NCI-H226 (cell line): ENCODE measurements at places on chromosomes 4 and X.
A peak's percentile ranks its signal among the peaks of the same experiment; 100 is the strongest.

DNA sequence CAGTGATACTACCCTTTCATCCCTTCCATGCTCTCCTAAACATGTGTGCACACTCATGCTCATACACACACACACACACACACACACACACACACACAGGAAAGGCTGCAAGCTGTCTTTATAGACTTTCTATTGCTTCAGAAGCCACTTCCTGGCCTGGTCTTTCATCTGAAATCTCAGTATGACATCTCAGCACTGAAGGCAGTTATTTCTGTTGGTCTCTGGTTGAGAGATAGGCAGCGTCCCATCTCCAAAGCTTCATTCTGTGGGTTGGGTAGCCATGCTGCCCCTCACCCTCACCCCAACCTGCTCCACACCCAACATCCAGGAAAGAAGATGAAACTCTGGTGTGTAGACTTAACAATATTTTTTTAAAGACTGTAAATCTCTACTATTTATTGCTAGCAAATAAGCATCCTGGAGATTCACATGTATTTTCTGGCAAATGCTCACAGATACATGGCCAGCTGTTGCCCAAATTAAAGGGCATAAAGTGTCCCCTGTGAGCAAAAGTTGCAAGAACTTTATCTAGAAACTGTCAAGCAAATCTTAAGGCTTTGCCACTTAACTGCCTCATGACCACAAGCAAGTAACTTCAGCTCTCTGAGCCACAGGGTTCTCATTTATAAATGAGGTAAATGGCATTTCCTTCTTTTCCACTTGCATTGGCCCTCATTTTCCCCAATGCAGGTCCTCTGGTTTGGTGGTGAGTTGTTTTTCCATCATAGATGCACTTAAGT, 189.8 kb upstream of the AFF2 start:
- no peak for DNase-seq

- peak; percentile 31 for DNase-seq
Measured at GRCh38 chrX:134244043-134244442, 7.1 kb downstream of the CCDC160 start.

- DNase-seq, result no peak
Measured at GRCh38 chrX:13473442-13474163, 95.8 kb upstream of the EGFL6 start.

- DNase-seq, result no peak
Measured at GRCh38 chr4:2762048-2762447, 5.9 kb upstream of the TNIP2 start.

DNA sequence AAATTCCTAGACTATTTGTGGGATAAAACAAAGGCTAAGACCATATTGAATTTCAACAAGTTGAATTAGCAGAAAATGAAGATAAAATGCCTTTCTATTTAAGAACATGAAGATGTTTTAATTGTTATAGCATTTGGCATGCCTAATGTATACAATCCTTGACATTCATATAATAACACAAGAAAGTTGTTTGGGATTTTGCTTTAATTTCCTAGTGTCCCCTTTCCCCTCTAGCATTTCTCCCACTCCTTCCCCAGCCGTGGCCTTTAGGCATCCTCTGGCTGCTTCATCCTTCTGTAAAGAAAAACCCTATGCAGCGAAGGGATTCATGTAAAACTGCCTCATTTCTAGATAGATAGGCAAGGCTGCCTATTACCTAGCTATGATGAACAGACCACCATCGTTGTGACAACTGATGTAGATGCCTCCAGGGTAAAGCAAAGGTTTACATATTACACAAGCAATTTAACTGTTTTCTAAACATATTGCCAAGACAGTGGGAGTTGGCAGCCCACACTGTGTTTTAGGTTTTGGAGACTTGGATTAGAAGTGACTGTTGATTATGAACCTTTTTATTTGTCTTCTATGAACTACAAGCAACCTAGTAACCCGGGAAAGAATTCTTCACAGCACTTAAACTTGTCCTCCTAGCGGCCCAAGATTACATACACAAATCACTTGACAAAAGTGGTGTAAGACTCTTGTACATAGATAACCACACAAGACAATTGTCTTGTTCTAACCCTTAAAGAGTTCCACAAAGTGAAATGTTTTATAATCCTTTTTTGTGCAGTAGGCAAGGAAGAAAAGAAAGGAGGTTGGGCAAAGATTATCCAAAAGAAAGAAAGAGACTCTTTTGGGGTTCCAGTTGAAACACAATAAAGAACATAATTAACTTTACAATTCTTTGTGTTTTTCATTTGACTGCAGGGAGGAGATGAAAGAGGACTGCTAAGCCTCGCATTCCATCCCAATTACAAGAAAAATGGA, 59.9 kb downstream of the HHIP start:
- no peak for DNase-seq

- DNase-seq, result no peak
Measured at GRCh38 chr4:131459430-131460101, 1689.5 kb upstream of the PCDH10 start.

DNA sequence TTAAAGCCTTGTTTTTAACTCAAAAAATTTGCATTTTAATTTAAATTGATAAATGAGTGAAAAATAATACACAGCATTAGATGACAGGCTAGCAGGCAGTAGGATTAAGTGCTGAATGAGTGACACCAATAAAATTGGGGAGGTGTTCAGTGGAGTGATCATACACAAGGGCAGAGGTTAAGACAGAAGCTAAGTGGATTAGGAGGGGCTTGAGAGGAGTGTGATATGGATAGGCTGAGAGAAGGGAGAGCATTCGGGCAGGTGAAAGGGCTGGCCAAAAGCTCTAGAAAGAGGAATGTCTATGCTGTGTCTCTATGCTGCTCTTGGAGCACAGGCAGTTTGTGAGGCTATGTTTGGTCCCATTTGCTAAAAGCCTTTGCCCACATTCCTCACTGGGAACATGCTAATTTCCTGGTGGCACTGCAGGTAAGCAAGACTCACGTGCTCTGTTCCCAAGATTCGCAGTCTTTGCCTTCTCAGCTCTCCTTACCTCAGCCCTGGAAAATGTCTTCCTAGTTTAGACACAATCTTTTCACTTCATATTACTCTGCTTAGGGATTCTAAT, 52.8 kb upstream of the CCSER1 start:
- no peak for DNase-seq

GRCh38 chrX:96386981-96387380, 297.7 kb upstream of the DIAPH2 start:
- DNase-seq, result no peak

DNA sequence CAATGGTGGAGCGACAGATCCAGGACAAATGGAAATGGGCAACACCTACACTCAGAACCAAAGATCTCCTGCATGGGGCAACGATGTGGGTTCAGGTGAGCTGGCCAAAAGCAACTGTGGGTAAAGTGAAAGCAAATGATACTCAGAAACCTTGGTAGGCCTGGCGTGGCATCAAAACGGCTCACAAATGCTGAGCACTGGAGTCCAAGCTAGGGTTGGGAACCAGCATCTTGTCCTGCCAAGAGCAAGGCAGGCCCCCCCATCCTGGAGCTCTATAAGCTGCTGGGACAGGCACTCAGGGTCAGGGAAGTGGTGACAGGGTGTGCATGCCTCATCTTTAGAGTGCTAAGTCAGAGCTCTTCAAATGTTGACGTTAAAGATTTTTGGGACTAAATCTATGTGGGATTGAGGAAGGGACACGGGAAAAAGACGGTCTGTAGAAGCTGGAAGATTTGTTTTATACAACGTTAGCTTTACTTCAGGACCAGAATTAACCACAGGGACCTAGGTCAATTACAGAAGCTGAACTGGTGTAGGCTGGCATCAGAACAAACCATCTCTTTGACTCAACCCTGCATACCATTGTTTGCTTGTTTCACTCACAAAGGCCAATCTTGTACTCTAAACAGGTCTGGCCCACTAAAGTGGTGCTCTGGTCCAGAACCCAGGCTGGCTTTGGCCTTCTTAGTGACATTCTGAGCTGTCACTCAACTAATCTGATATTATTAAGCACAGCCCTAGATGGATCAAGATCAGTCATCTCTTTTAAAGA, 10.7 kb downstream of the ATP8A1 start:
- DNase-seq, result no peak

GRCh38 chrX:18887177-18887824, 96.6 kb downstream of the PHKA2 start:
- DNase-seq, result no peak

GRCh38 chrX:14027511-14028019, 2.1 kb downstream of the GEMIN8 start:
- DNase-seq, result peak; percentile 50

- DNase-seq, result no peak
Measured at GRCh38 chrX:4935401-4935800, 1222.0 kb upstream of the PRKX start.

- no peak for DNase-seq
Measured at GRCh38 chrX:20513185-20513584, 246.5 kb upstream of the RPS6KA3 start.

DNA sequence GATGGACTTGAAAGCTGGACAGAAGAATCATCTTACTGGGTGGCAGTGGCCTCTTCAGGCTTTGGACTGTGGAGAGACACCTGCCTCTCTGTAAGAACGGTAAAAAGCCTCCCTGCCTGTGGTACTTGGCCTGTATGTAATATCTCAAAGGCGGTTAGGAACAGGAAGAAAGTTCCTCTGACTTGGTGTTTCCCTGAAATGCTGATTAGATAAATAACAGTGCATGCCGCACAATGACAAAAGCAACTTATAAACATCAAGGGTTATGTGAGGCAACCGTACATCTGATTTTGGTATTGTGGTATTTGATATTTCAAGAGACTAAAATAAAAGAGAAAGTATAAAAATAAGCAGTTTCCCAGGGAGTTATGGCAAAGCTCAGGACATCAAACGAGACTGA, 92.4 kb upstream of the SORBS2 start:
- no peak for DNase-seq

DNA sequence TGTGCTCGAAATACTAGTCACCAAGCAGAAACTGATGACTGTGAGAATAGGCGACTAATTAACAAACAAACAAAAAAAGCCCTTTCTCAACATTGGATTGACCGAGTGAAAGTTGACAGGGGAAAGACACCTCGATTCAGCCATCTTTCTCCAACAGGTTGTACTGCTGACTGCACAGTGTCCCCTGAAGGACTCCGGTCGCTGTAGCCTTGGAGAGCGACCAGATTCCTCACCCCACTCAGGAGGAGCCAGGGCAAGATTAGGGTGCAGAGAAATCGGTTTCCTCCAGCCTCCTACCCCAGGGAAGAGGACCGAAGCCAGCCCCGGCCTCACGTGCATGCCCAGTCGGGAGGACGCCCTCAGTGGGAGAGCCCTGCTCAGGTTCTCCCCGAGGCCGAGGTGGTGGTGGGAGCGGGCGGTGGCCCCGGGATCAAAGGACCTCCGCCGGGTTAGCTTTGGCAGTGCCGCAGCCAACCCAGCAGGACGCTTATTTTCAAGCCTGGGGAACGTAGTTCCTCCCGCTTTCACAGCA, 1.1 kb upstream of the RAP1GDS1 start:
- DNase-seq, result no peak

DNA sequence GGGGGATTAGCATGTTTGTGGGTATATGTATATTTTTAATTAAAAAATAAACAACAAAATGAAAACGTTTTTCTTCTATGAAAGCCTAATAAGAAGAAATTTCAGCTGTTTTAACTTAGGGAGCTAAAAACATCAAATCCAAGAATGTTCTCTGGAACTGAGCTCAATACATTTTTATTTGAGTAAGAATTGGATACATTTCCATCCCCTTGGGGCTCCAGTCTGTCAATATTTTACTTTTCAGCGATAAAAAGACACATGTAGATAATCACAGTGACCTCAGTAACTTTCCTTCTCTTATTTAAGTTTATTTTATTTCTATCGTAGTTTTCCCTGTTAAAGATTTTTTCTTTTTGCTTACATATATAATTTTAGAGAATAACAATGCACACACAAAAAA, 59.3 kb downstream of the ELOVL6 start:
- no peak for DNase-seq

- peak; percentile 4 for DNase-seq
Measured at GRCh38 chr4:136725286-136726081, 806.8 kb downstream of the PCDH18 start.

GRCh38 chr4:55358668-55359067, 12.6 kb downstream of the SRD5A3 start:
- no peak for DNase-seq

DNA sequence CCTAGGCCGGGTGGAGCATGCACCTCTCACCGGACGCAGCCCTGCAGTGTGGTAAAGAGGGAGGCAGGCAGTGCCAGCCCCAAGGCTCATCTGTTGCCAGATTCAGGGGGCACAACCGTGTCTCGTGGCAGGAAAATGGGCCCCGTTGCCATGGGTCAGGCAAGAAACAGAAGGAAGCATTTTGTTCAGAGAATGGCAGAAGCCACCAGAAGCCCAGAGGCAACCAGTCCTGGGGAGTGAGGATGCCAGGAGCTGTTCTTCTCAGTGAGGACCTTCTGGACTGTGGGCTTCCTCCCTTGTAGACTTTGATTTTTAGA, 12.5 kb upstream of the UVSSA start:
- DNase-seq, result no peak

- DNase-seq, result no peak
Measured at GRCh38 chr4:137389911-137390520, 142.3 kb downstream of the PCDH18 start.
